ENCODE measurements at places on chromosomes 4 and X. TPM values are rescaled to one million over a fixed set of nuclear protein-coding genes. Genes with fewer than 3 reads are reported as not detected.

The SPANXB1 gene
- not detected for total RNA-seq

The UGT2B11 gene
- total RNA-seq: not detected

The H2BW2 gene
- total RNA-seq: not detected

The TLR10 gene
- total RNA-seq: not detected

The CNGA1 gene
- 2.0 TPM for total RNA-seq

DNA sequence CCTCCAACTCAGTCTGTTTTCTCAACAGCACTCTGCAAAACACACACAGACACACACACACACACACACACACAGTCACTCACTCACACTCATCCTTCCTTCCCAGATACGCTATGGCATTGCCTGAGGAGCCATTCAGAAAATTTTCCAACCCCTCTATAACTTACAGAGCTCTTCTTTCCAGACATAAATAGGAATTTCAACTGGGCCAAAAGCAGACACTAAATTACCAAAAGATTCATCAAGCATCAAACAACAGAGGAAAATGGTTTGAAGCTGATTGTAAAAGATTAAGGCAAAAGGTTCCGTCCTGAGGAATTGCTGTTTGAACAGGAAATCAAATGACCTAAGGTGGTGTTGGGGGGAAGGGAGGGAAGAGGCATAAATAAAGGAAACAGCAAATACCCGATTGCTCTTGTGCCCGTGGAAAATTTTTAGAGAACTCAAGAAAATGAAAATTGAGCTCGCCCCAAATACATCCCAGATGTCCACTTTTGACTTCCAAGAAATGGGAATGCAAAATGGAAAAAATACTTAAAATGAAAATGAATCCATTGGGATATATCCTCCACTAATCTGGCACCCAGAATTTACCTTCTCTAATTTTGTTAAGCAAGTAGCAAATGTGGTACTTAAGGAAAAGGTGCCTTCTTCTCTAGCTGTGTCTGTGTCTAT lies 183.6 kb downstream of the QDPR start:
- no peaks in the 10 kb centered on the region for H3K27me3 ChIP-seq
- H3K27ac ChIP-seq: no peak overlapping the region
- H3K4me1 ChIP-seq: peaks cover 22% of the 10 kb centered on the region
- DNase-seq: no peak

DNA sequence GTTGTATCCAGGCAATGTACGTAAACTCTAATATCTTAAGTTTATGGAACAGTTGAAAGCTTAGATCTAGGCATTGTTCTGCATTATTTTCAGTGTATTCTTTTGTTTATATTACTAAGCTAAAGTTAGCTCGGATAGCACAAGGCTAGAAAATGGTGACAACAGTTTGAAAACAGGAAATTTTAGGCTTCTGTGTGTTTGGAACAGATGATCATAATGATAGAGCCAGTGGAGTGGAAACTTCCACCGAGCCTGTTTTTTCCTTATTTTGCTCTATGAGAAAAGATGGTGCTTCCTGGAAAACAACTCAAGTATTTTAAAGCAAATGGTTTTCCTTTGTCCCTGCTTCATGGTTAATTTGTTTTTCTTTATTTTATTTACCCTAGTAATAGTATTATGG lies 70.8 kb downstream of the GAB1 start:
- H3K27ac ChIP-seq: peak overlapping the region; percentile 37
- H3K36me3 ChIP-seq: no peaks in the 10 kb centered on the region
- peaks cover 78% of the 10 kb centered on the region for H3K4me1 ChIP-seq
- no peak overlapping the region for H3K4me3 ChIP-seq
- no peak for DNase-seq

DNA sequence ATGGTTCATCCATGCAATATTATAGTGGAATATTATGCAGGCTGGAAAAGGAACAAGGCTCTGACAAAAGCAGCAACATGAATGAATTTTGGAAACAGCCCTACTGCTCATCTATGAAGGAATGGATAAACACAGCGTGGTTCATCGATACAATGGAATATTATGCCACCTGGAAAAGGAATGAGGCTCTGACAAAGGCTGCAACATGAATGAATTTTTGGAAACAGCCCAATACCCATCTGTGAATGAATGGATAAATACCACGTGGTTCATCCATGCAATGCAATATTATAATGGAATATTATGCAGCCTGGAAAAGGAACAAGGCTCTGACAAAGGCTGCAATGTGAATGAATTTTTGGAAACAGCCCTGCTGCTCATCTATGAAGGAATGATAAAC lies 160.4 kb downstream of the CRLF2 start:
- H3K4me3 ChIP-seq: no peak overlapping the region
- H3K27me3 ChIP-seq: no peaks in the 10 kb centered on the region
- H3K4me1 ChIP-seq: no peaks in the 10 kb centered on the region

DNA sequence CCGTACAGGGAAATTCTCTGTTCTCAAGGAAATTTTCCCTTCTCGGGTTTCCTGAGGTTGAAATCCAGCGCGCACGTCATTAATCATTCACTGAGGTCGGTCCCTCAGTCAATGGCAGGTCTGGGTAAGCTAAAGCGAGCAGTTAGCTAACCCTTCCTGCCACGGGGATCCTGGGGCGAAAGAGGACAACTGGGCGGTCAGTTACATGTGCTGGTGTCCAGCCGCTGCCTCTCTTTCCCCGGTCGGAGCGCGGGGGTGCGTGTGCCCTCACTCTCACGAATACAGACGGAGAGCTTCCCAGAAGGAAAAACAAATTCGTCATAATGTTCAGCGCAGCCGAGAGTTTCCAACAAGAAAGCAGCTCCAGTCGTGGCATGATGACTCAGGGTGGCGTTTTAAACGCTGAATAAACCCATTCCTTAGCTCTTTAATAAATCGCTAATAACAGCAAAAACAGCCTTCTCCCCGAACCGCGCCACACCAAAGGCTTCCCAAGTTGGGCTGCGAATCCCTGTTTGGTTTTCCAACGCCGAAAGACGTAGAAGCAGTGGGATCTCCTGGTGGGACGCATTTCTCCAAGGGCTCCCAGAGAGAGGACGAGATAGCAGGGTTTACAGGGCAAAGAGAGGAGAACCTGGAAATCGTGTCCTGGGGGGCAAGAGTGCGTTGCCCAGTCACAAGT lies 752 bp upstream of the FGF5 start:
- H3K27ac ChIP-seq: no peak overlapping the region
- H3K27me3 ChIP-seq: no peaks in the 10 kb centered on the region
- DNase-seq: no peak
- H3K36me3 ChIP-seq: no peaks in the 10 kb centered on the region

- no peaks in the 10 kb centered on the region for H3K27me3 ChIP-seq
- no peak for DNase-seq
- no peaks in the 10 kb centered on the region for H3K4me1 ChIP-seq
Observed at GRCh38 chrX:13965531-13965930, 64.2 kb downstream of the GEMIN8 start.

DNA sequence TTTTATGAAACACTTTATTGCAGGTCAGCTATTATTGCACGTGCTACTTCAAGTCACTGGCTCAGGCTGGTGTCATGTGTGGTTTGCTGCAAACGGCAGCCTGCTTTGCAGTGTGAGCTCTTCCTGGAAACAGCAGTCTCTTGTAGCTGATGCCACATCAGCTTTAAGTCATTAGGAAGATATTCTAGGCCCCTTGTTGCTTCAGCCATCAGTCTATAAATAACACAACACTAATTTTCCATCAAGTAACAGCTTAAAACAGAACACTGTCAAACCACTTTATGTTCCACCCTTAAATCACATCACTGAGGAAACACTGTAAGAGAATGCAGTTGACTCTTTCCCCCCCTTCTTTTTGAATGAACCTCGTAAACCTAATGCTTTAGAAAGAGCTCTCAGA lies 93.8 kb downstream of the GATB start:
- no peaks in the 10 kb centered on the region for H3K27me3 ChIP-seq
- no peaks in the 10 kb centered on the region for H3K36me3 ChIP-seq
- H3K4me3 ChIP-seq: no peak overlapping the region
- H3K4me1 ChIP-seq: peaks cover 12% of the 10 kb centered on the region
- no peak overlapping the region for H3K27ac ChIP-seq
